ENCODE measurements at places on chromosomes 2 and 18. TPM values are rescaled to one million over a fixed set of nuclear protein-coding genes. Genes with fewer than 3 reads are reported as not detected.

UNC80 gene
- total RNA-seq, result not detected

DNA sequence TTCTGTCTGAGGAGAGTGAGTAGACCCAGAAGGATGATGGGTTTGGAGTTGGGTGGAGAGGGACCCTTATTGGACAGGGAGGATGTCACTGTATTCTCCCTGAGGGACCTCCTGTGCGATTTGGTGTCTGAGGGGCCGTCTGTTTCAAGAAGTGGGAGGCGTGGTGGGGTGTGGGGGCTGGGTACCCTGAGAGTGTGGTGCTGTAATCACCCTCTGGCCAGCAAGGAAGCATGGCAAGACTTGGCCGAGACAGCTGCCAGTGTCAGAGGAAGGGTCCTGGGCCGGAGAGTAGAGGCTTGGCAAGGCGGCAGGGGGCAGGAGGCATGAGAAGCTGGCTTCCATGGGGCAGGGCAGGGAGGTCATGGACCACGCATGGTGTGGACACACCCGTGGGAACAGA, 43.1 kb downstream of the CTIF start:
- no peak overlapping the region for H3K4me3 ChIP-seq
- DNase-seq, result no peak
- H3K27ac ChIP-seq, result no peak overlapping the region
- H3K27me3 ChIP-seq, result no peaks in the 10 kb centered on the region

DNA sequence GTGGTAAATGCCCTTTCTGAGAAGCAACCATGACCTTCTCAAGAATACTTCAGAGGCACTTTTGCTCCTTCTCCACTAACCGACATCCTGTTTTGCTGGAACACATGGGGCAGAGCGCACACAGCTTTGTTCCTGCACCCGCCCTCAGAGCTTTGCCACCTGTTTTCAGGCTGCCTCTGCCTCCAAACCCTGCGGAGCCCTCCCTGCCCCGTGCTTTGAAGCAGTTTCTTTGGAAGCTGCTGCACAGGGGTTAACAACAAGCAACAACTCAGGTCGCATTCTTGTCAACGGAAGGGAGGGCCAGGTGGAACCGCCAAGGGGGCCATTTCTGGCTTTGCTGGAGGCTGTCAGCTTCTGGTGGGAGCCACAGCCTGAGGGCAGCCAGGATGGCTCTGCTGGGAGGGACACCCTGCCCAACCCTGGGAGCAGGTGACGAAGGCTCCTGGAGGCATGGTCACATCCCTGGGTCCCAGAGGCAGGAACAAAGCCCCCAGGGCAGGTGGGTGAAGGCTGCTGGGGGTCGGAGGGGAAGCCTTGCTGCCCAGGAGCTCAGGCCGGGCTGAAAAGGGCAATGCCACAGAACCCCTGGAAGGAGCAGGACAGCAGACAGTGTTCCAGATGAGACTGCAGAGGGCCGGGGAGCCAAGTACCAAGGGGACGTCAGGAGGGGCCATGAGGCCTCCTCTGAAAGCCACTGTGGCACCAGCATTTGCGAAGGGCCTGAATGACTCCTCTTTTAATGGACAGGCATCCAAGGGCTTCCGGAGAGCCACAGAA, 46.8 kb downstream of the MRPS5 start:
- peaks cover 76% of the 10 kb centered on the region for H3K4me1 ChIP-seq
- H3K27me3 ChIP-seq, result no peaks in the 10 kb centered on the region
- H3K4me3 ChIP-seq, result peak overlapping the region; percentile 78
- H3K27ac ChIP-seq, result peak overlapping the region; percentile 98
- DNase-seq, result peak; percentile 86
- peaks cover 11% of the 10 kb centered on the region for H3K36me3 ChIP-seq

- no peak overlapping the region for H3K4me3 ChIP-seq
- DNase-seq, result no peak
- H3K4me1 ChIP-seq, result peaks cover 40% of the 10 kb centered on the region
- no peaks in the 10 kb centered on the region for H3K27me3 ChIP-seq
Measured at GRCh38 chr2:143725400-143725799, 596.2 kb downstream of the ARHGAP15 start.

GRCh38 chr18:63189041-63189440, 130.5 kb downstream of the BCL2 start:
- H3K27me3 ChIP-seq, result no peaks in the 10 kb centered on the region
- no peak overlapping the region for H3K27ac ChIP-seq
- peaks cover 67% of the 10 kb centered on the region for H3K4me1 ChIP-seq
- H3K36me3 ChIP-seq, result peaks cover 48% of the 10 kb centered on the region

DNA sequence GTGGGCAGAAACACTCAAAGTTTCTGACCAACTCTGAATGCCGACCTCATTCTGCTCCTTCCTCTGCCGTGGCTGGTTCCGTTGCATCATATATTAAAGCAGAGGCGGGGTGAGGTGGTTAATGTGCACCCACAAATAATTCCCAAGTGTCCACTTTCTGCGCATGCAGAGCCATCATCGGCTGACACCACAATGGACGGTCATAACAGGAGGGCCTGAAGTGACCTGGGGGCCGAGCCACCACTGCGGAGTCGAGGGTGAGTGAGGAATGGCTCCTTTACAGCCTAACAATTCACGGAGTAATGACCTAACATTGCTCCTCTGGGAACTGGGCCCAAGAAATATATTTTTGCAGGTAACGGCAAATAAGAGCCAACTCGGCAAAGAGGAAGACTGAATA, 32.9 kb upstream of the GLI2 start:
- peaks cover 12% of the 10 kb centered on the region for H3K27me3 ChIP-seq
- H3K36me3 ChIP-seq, result no peaks in the 10 kb centered on the region
- H3K4me1 ChIP-seq, result no peaks in the 10 kb centered on the region
- H3K4me3 ChIP-seq, result no peak overlapping the region
- no peak for DNase-seq

DNA sequence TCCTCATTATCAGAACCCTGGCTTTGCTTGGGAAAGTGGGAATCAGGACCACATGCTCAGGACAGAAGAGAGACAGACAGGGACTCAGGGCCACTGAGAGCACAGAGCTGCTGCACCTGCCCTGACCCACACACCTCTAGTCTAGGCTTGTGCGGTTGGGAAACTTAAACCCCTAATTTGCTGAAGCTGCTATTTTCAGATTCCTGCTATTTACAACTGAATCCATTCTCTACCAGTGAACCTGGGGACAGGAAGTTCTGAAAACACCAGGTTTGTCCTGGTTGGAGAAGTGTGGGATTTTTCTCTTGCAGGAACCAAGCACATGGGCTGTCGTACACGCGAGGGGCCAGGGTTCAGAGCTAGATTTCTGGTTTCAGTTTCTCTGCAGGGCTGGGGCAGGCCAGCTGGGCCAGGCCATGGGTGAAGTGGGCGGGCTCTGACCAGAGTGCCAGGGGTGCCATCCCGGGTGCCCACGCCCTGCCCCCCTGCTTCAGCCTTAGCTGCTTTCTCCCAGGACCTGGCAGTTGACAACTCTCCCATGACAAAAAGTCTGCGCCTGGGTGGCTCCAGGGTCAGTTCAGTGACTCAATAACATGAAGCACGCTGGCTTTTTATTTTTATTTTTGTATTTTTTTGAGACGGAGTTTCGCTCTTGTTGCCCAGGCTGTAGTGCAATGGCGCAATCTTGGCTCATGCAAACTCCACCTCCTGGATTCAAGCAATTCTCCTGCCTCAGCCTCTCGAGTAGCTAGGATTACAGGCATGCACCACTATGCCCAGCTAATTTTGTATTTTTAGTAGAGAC, 51.3 kb upstream of the SLC1A4 start:
- no peak overlapping the region for H3K27ac ChIP-seq
- no peak overlapping the region for H3K4me3 ChIP-seq
- no peak for DNase-seq
- H3K4me1 ChIP-seq, result peaks cover 38% of the 10 kb centered on the region
- peaks cover 11% of the 10 kb centered on the region for H3K36me3 ChIP-seq

GRCh38 chr2:215367662-215368492, 56.0 kb downstream of the ATIC start:
- peaks cover 26% of the 10 kb centered on the region for H3K36me3 ChIP-seq
- H3K4me1 ChIP-seq, result no peaks in the 10 kb centered on the region
- H3K27ac ChIP-seq, result no peak overlapping the region

DNA sequence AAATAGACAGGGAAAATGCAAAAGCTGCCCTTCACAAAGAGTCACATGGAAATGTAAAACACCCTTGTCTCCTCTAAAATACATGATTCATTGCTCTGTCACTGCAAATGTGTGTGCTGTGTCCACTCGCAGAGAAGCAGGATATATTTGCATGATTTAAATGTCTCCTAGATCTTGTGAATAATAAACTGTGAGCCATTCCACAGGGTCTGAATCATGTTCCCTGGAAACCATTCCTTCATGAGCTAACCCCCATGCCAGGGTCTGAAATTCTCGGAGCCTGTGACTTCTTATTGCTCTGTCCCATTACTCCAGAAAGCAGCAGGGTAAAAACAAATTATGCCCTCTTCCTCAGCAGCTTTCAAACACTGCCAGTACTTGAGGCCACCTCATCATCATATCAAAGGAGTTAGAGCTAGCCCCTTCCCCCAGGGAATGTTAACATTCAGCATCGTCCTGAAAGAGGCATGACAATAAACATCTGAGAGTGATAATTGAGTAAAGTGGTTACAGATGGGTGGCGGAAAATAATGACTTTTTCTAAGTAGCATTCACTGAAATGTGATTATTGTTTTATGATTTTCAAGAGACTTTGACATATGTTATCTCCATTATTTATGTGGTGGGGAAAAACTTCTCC, 11.7 kb upstream of the CNGA3 start:
- no peaks in the 10 kb centered on the region for H3K4me1 ChIP-seq
- DNase-seq, result no peak
- H3K4me3 ChIP-seq, result no peak overlapping the region
- no peaks in the 10 kb centered on the region for H3K36me3 ChIP-seq

- H3K27me3 ChIP-seq, result no peaks in the 10 kb centered on the region
- no peak overlapping the region for H3K27ac ChIP-seq
- H3K4me1 ChIP-seq, result no peaks in the 10 kb centered on the region
- no peaks in the 10 kb centered on the region for H3K36me3 ChIP-seq
- DNase-seq, result no peak
Measured at GRCh38 chr2:47724221-47724981, 58.5 kb upstream of the MSH6 start.

GRCh38 chr2:168970711-168971233, 60.4 kb downstream of the ABCB11 start:
- no peaks in the 10 kb centered on the region for H3K4me1 ChIP-seq
- H3K27ac ChIP-seq, result no peak overlapping the region
- peaks cover 2% of the 10 kb centered on the region for H3K27me3 ChIP-seq
- no peaks in the 10 kb centered on the region for H3K36me3 ChIP-seq

GRCh38 chr18:24460388-24460787, at the start of gene HRH4:
Gene HRH4 (plus strand): TSS chr18:24460637. CDS start chr18:24460729, 92 bp downstream.
- peaks cover 3% of the 10 kb centered on the region for H3K36me3 ChIP-seq
- H3K4me3 ChIP-seq, result peak within 1 kb of the TSS; percentile 1
- H3K4me1 ChIP-seq, result peaks cover 31% of the 10 kb centered on the region
- no peak within 1 kb of the TSS for H3K27ac ChIP-seq

- H3K27me3 ChIP-seq, result peaks cover 5% of the 10 kb centered on the region
- H3K4me1 ChIP-seq, result no peaks in the 10 kb centered on the region
- H3K27ac ChIP-seq, result no peak overlapping the region
- no peak for DNase-seq
- no peaks in the 10 kb centered on the region for H3K36me3 ChIP-seq
- H3K4me3 ChIP-seq, result no peak overlapping the region
Measured at GRCh38 chr2:239021224-239021623, 173.3 kb downstream of the TWIST2 start.

DNA sequence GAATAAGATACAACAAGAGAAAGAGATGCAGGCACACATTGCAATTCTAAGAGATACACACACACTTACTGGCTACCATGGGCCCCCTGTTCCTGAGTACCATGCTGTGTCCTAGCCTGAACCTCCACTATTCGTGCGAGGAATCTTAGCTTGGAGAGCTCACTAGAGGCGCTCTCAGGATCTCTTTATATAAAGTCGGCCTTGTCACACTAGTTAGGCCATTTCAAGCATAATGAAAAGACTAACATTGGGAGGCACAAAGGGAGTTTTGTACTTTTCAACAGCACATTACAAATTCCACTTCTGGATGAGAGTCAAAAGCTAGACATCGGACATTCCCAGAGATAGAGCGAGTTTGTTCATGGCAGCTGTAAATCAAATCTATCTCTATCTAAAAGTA, 365.2 kb downstream of the DSEL start:
- no peaks in the 10 kb centered on the region for H3K27me3 ChIP-seq
- H3K4me3 ChIP-seq, result no peak overlapping the region
- H3K27ac ChIP-seq, result no peak overlapping the region

VIT gene
- not detected for total RNA-seq

- H3K27me3 ChIP-seq, result no peaks in the 10 kb centered on the region
- no peak for DNase-seq
- H3K4me3 ChIP-seq, result peak overlapping the region; percentile 45
- peak overlapping the region; percentile 85 for H3K27ac ChIP-seq
Measured at GRCh38 chr2:181304011-181304844, 153.0 kb upstream of the ITGA4 start.

DNA sequence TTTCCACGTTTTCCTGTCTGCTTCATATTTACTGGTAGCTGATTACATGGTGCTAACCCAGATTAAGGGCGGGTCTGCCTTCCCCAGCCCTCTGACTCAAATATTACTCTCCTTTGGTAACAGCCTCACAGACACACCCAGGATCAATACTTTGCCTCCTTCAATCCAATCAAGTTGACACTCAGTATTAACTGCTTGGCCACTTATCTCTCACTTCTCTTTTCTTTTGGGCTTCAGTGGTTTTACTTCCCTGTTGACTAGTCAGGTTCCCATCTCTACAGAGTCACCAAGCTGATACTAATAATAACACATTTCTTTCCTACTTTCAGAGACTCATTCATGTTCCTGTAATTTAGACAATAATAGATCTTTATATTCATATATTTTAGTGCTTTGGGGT, 302.2 kb upstream of the MAP2 start:
- no peaks in the 10 kb centered on the region for H3K4me1 ChIP-seq
- H3K36me3 ChIP-seq, result no peaks in the 10 kb centered on the region
- no peaks in the 10 kb centered on the region for H3K27me3 ChIP-seq
- no peak overlapping the region for H3K27ac ChIP-seq
- no peak for DNase-seq
- H3K4me3 ChIP-seq, result no peak overlapping the region

- DNase-seq, result no peak
- no peak overlapping the region for H3K27ac ChIP-seq
- H3K36me3 ChIP-seq, result no peaks in the 10 kb centered on the region
- H3K4me3 ChIP-seq, result no peak overlapping the region
Measured at GRCh38 chr2:156118753-156119416, 213.6 kb downstream of the NR4A2 start.

GREB1L gene
- total RNA-seq, result not detected

- no peaks in the 10 kb centered on the region for H3K27me3 ChIP-seq
- no peak for DNase-seq
Measured at GRCh38 chr18:47883771-47884413, 46.6 kb downstream of the SMAD2 start.

DNA sequence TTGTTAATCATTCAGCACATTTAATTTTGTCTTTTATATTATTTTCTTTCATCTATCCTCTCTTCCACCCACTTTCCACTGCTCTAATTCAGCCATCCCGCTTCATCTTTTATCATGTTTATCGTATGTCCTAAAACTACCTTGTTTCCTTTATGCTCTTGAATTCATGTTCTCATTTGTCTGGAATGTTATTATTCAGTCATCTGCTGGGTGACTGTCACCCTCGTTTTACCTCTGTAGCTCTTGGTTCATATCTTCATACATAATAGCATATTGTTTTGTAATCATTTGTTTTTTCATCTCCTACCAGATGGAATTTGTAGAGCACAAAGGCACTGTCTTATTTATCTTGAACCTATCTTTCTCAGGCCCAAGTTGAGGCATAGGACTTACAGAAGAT, 37.0 kb downstream of the SMCHD1 start:
- peaks cover 23% of the 10 kb centered on the region for H3K4me1 ChIP-seq
- H3K4me3 ChIP-seq, result no peak overlapping the region
- no peak for DNase-seq
- H3K27me3 ChIP-seq, result no peaks in the 10 kb centered on the region
- peaks cover 69% of the 10 kb centered on the region for H3K36me3 ChIP-seq

GRCh38 chr18:5720132-5720531, 175.2 kb downstream of the TMEM200C start:
- H3K27ac ChIP-seq, result no peak overlapping the region
- H3K4me3 ChIP-seq, result no peak overlapping the region
- H3K36me3 ChIP-seq, result no peaks in the 10 kb centered on the region
- no peaks in the 10 kb centered on the region for H3K4me1 ChIP-seq
- no peaks in the 10 kb centered on the region for H3K27me3 ChIP-seq

POTEJ gene
- total RNA-seq, result not detected

Measured in activated CD4-positive, alpha-beta memory T cell treated with anti-CD3 and anti-CD28 coated beads, Interleukin-2, amount 10 ng/mL, durations not matched to agents 7 days and 5 days (primary cell).